ENCODE measurements at places on chromosomes 4 and X.

DNA sequence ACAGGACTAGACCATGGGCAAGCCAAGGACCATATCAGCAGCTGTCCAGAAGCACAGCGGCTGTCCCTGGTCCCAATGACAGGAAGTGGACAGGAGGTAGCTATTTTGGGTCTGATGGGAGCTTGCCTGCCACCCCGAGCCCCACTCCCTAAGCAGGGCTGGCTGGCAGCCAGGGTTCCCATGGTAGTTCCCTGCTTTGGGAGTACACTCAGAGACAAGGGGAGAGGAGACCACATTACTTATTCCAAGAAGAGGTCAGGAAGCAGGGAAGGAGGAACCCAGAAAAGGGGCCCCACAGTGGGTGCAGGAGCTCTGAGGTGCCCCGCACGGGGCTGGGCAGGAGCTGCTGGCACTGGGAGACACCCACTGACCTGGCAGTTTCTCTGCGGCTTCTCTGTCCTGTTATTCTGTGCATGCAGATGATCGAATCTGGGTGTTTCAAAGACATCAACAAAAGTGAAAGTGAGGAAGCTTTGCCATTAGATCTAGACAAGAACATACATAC, 36.3 kb downstream of the HTT-AS start:
- no peak for DNase-seq

DNA sequence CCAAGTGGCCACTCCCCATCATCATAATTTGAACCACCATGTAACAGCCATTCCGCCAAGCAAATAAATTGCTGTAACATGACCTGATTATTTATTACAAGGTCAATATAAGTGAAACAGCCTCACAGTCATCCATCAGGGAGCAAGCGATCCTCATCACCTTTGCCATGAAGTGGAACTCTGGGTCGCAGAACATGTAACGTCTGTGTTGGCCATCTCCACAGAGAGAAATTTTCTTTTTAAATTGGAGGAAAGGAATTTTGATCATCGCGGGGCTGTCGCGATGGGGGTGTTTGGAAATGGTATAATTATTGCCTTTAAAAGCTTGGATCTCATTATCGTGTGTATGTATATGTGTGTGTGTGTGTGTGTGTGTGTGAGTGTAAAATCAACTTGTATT, 90.2 kb downstream of the SHOX start:
- DNase-seq: no peak

GRCh38 chr4:123874063-123874462, 477.5 kb downstream of the SPRY1 start:
- DNase-seq: no peak

DNA sequence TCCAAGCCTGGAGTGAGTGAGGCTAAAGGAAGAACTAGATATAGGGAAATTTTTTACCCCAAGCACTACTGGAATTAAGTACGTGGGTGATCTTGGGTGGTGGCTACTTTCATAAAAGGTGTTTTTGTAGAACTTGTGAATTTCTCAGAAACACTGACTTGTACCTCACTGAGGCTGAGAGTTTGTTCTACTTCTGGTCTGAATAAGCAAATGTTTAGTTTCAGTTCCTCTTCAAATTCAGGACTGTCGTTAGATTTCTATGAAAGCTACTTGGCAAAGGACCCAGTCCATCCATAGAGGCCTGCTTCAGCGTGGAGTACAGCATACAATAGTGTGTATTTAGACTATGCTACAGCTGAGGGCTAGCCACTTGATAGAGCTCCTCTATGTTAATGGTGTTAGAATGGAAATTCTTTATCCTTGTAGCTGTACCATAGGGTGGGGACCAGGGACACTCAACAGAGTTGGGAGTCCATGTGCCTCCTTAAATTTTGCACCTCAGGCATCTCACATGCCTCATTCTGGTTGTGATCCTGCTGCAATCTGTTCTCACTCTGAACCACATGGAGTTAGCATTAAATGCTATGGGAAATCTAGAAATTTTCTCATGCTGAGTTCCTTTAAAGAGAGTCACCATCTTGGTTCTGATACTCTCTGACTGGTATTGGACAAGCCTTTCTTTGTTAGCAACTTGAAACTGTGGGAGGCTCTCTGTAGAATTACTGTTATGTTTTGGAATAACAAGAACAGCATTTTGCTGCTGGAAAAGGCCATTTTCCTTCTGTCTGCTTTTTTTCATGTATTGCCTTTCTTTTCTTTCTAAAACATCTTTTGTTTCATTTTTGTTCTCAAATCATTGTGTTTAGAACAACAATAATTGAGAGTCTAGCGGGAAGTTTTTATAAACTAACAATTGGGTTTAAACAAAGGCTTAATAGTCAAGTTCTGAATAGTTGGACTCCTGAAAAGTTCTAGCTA, 86.8 kb downstream of the PDGFRA start:
- peak; percentile 7 for DNase-seq

DNA sequence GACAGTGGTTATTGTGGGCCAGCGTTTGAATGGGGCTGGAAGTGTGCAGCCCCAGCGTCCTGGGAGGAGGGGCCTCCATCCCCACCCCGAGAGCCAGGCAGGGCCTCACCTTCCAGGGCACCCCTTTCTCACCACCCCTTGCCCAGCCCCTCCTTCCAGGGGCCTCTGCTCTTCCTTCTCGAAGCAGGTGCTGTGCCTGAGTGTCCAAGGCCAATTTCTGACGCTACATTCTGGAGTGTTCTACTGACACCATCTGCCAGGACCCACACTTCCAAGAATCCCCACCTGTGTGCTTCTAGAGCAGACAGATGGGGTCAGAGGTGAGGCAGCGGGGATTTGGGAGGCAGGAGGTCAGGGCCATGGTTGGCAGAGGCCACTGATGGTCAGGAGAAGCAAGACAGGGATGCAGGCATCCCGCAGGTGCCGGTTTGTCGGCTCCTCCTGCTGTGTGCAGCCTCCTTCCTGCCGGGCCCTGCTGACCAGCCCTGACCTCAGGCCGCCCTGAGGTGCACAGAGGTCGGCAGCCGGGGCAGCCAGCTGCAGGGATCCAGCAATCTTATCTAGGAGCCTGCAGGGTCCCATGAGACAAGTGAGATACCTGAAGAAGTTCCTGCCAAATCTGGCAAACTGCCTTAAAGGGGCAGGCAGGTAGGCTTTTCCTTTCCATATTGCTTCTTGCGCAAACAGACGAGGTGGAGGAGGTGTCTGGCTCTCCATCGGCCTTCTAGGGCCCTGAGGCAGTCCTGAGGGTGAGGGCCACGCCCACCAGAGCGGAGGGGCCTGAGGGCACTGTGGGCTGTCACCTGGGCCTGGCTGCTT, 18.8 kb downstream of the MSANTD1 start:
- no peak for DNase-seq

Data from activated naive CD4-positive, alpha-beta T cell treated with anti-CD3 and anti-CD28 coated beads, Interleukin-2, amount 50 U/mL, for 72 hours (primary cell).